ENCODE measurements at places on chromosomes 4 and X.

DNA sequence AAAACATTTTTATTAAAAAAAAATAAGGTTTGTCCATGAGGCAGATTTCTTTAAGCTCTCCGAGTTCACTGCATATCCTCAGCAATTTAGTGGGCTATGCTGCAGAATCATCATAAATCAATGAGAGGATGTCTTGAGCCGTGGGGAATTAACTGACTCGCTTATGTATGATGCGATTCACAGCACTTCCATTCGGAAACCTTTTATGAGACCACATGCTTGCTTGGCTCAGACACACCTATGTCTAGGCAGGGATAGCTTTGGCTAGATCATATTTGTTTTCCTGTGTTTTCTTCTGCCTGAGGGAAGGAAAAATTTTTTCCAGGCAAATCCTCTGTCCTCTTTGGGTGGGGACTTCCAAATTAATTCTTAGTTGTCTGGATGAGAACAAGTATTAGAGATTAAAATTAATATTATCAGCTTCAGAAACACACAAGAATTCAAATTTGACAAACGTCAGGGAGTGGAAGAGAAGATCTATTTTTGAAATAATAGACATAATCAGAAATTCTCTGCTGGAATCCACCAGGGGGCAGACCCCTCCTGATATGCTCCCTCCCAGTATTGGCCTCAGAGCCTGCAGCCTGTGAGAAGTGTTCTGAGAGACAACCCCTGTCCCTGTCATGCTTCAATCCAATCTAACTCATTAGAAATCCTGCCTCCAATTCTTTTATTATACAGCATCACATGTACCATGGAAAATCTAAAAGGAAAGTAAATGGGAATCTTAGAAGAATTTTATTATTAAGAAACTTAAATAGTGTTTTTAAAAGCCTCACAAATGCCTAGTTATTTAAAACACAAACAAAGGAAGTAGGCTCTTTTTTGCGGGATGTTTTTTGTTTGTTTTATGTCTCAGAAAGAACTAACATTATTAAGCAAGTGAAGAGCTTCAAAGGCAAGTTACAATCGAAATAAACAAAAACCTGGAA is 345.1 kb upstream of the TACR3 start:
- DNase-seq = no peak

DNA sequence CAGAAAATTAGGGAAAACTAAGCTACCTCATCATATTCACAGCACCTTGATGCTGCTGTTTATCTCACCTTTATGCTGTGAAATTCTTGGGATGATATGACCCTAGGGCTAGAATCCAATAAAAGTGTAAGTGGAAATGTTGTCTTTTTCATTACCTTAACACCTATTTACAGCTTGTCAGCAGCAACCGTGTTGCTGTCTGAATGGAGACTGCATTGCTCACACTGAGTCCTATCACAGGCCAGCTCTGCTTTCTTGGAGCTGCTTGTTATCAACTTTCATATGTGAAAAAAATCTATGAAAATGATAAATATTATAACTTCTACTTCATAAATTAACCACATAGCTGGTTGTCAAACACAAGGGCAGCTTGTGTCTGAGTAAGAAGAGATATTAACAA is 789.5 kb downstream of the TECRL start:
- no peak for DNase-seq

DNA sequence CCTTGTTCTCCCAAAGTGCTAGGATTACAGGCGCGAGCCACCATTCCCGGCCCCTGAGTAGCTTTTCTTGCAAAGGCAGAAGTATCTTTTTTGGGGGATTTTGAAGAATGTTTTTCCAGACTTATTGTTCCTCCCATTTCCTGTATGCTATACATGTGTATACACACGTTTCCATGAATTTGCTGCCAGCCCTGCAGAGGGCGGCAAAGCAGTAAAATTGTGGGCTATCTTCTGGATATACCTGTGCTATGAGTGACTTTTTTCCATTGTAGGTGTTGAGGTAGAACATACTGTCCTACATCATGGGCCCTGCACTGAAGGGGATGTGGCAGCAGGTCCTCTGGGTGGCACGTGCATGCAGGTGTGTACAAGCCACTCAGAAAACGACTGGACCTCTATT is 16.9 kb upstream of the MED28 start:
- DNase-seq = no peak

GRCh38 chrX:106670631-106671030 is 55.9 kb upstream of the RNF128 start:
- DNase-seq = no peak

DNA sequence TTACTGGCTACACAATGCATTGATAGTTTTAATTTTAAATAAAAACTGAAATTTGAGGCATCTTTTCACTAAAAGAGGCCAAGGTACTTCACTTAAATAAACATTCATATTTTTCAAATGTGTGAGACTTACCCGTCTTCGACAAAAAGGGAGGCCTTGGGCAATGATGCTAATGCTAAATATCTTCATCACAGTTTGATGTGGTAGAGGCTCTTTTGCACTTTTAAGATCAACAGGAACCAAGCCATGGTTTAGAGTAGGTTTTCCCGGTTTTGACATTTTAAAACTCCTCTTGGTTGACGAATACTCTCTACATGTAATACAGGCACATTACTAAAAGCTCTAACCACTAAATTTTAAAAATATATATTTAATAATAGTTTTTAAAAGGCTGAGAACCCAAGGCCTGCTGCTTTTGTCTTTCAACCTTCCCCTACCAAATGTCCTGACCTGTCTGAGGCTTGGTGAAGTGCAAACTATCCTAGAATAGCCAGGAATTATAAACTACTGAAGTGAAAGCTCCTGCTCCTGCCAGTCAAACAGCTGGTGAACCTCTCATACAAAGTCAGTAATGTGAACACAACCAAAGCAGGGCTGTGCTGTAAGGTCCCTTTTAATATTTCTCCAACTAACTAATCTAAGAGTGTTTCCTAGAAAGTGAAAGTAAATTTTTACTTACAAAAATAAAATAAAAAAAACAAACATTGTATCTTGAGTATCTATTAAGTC is 153.7 kb downstream of the FBXW7 start:
- DNase-seq = no peak

GRCh38 chr4:39363773-39364393 is 2.3 kb downstream of the RFC1 start:
- no peak for DNase-seq

GRCh38 chr4:165668694-165669093 is 204.3 kb upstream of the TLL1 start:
- no peak for DNase-seq

DNA sequence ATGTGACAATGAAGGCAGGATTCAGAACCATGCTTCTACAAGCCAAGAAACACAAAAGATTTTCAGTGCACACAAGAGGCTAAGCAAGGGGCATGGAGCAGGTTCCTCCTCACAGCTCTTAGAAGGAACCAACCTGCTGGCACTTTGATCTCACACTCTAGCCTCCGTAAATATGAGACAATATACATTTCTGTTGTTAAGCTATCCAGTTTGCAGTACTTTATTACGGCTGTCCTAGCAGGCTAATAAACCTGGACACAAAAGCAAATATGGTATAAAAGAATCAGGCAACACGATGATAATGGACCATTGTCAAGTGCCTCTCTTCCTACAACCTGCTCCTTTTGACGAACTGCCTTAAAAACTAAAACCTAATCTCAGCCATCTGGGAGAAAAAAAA is 114.5 kb downstream of the ZAR1 start:
- DNase-seq = no peak
